ENCODE measurements at places on chromosomes 4 and X.

- DNase-seq, result no peak
Observed at GRCh38 chr4:136524039-136524438, 1008.3 kb downstream of the PCDH18 start.

GRCh38 chr4:110164251-110164650, 34.2 kb downstream of the ELOVL6 start:
- DNase-seq, result peak; percentile 31

DNA sequence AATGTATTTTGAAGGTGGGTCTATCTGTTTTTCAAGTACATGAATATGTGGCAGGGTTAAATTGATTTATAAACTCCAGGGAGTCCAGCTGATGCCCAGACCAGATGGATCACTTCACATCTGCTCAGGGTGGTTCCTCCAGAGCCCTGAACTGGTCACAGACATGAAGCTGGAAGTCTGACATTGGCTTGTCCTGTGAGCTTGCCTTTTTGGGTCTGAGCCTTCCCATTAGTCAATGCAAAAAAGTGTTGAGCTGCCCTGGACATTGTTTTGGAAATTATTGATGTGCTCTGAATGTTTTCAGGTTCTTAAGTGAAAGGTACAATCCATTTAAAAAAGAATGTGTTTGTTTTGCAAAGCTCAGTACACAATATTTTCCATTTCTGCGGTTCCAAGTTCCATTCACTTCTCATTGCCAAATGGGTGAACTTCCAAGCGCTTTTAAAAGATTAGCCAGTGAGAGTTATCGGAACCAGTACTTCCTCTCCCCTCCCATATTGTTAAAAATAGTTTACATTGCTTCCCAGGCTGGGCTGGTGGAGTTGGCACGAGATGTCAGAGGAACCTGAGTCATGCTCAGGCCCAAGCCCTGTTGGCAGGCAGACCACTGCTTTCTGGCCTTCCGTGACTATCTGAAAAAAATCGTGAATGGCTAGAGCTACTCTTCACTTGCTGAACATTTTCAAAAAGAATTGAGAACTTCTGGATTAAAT, 52.1 kb downstream of the PDGFRA start:
- peak; percentile 26 for DNase-seq

DNA sequence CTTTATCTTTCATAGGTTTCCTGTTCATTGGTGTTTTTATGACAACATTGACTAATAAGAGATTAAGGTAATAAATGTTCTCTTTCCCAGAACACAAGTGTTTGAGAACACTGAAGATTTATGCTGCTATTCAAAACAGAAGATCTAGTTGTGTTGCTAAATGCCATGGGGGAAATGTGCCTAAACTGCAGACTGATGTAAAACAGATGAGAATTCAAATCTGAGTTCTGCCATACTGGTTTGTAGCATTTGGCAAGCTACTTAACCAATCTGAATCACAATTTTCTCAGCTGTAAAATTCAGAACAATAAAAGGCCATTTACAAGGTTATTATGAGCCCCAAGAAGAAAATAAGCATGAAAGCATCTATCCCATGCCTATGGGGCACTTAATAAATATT, 2.3 kb downstream of the SLC10A6 start:
- DNase-seq, result no peak

- DNase-seq, result no peak
Observed at GRCh38 chrX:68087526-68087925, 345.8 kb downstream of the OPHN1 start.

- DNase-seq, result no peak
Observed at GRCh38 chr4:48243887-48244286, 25.8 kb downstream of the TEC start.

DNA sequence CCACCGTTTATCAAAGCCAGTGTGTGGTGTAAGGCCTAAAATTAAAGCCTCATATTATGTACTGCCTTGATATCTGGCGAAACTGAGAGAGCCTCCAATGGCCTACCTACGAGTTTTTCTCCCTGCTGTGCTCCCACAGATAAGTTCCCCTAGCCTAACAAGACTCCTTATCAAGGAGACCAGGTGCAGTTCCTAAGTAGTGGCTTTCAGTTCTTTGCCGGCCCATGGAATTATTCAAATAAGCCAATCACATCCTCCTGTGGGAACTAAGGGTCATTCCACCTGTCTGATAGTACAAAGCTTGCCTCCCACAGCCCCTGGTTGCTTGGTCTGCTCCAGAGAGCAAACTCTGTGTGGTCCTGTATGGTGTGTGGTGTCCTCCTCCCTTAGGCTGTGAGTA, 99.8 kb upstream of the TEX13C start:
- DNase-seq, result no peak

DNA sequence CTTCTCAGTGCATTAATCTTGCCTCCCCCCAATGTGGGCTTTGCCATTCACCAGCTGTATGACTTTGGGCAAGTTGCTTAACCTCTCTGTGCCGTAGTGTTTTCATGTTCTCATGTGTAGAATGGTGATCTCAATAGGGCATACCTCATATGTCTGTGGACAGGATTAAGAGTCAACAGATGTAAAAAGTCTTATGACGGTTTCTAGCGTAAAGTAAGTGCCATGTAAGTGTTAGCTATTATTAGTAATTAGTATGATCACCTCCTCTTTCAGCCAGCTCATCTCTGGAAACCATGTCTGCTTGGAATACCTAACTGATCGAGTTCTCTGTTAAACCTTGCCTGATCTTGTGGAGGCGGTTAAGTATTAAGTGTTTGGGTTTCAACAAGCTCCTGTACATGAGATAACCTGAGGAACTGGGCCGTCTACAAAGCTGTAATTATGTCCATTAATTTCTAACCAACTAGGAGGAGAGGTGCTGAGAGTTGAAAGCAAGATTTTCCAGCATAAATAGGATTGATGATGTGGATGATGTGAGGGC, 66.3 kb downstream of the TSC22D3 start:
- no peak for DNase-seq

GRCh38 chr4:109359040-109359646, 56.7 kb upstream of the COL25A1 start:
- no peak for DNase-seq

- DNase-seq, result no peak
Observed at GRCh38 chr4:145644699-145645098, 25.5 kb downstream of the MMAA start.

DNA sequence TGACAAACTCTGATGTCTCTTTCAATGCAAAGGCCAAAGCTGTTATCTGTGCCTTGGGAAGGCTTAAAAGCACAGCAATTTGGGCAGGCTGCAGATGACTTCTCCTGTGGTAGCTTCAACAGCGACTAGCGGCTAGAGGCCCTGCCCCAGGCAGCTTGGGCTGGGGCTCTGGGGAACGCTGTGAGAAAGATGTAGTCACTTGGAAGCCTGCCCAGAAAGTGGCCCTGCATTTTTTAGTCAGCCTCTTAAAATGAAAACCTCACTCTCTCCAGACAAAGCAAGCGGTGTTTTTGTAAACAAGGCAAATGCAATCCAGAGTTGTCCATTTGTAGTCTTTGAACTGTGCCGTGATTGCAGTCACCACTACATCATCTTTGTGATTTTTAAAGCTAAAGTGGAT, 27.5 kb downstream of the PCYT1B start:
- DNase-seq, result peak; percentile 14

- no peak for DNase-seq
Observed at GRCh38 chrX:38882894-38883626, 81.8 kb downstream of the MID1IP1 start.

DNA sequence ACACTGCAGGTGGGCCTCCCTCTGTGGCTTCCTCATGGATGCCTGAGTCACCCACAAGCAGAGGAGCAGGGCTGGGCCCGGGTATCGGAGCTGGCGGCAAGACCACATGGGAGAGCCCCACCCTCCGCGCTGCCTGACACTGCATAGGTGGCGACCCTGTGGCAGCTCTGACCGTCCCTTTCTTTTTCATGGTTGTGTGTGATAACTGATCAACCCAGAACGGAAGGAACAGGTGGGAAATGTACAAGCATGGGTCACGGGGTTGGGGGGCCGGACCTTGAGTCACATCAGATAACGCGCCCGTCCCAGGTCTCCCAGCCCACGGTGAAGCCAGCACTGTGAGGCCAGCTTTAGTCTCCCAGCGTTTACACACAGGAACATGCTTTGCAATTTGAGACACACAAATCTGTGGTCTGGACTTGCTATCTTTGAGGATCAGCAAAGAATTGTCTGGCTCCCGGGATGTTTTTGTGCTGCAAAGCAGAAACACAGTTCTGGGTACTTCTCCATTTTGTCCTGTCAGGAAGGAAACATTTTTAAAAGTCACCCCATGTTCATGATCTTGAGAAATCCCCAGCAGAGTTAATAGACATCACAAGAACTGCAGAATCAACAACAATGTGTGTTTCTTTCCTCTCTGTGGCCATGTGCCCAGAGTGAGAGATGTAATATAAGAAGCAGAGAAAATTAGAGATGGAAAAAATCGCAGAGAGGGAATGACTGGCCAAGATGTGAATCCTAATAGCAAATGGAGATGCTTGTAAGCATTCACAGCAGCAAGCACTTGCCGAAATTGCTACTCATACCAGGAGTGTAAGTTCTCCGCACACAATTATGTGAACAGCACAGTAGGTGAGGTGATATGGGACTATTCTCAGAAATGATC, 70.1 kb upstream of the CBR4 start:
- DNase-seq, result peak; percentile 68

- DNase-seq, result no peak
Observed at GRCh38 chr4:150181536-150181935, 103.3 kb downstream of the DCLK2 start.

DNA sequence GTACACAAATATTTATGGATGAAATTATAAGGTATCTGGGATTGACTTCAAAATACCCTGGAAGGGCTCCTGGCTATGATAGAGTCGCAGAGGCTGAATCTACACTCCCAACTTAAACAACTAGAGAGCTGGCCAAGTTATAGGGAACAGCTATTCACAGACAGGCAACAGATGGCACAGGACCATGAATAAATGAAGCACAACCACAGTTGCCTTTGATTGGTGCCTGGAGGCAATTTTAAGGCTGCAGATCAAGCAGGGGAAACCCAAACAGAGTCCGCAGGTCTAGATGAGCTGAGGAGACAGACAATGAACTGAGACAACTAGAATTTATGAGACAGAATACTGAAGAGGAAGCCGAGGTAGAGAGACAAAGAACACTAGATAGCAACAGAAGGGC, 155.9 kb downstream of the EVC2 start:
- no peak for DNase-seq

- DNase-seq, result no peak
Observed at GRCh38 chr4:139630991-139631390, 34.6 kb upstream of the MGST2 start.

DNA sequence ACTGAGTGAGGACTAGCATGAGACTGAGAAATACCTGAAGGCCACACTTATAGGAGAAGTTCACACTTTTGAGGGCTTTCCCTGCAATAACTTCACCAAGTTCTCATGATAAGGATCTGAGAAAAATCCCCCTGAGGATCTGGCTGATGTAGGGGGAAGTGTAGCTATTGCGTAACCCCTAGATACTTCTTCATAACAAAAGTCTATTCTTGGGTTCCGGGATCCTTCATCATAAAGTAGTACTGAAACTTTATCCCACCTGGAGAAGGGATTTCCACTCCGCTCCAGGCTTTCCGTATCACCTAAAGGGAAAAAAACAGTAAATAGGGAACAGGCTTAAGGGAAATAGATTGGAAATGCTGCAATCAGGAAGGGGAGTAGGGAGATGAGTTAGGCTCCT, 13.3 kb downstream of the USP27X start:
- no peak for DNase-seq

DNA sequence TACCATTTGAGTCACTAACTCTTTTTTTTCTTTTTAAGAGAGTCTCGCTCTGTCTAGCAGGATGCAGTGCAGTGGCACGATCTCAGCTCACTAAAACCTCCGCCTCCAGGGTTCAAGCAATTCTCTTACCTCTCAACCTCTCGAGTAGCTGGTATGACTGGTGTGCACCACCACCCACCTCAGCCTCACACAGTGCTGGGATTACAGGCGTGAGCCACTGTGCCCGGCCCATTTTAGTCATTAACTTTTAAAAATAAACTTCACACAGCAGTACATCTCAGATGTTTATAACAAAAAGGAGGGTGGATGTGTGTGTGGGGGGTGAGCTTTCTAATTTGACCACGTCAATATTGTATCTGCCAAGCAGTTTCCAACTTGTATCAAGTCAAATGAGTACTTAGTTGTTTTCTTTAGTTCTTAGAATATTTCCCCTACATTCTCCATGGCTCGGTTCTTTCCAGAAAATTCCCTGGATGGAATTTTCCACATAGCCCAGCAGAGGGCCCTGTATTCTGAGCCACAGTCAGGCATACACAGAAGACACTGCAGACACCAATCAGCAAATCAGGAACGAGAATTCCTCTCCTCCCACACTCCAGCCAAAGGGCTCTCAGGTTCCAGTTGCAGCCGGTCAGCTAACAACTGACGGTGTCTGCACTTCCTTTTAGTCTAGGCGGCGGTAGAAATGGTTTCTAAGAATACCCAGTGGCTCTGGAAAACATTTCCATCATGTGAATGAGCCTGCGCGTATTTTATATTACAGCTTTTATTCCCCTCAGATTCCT, 20.1 kb upstream of the ARAF start:
- DNase-seq, result peak; percentile 81

GRCh38 chrX:132444936-132445335, 43.9 kb downstream of the MBNL3 start:
- no peak for DNase-seq

- DNase-seq, result no peak
Observed at GRCh38 chrX:427812-428725, 41.4 kb upstream of the PPP2R3B start.

- no peak for DNase-seq
Observed at GRCh38 chr4:171016145-171016544, 797.1 kb upstream of the GALNTL6 start.

DNA sequence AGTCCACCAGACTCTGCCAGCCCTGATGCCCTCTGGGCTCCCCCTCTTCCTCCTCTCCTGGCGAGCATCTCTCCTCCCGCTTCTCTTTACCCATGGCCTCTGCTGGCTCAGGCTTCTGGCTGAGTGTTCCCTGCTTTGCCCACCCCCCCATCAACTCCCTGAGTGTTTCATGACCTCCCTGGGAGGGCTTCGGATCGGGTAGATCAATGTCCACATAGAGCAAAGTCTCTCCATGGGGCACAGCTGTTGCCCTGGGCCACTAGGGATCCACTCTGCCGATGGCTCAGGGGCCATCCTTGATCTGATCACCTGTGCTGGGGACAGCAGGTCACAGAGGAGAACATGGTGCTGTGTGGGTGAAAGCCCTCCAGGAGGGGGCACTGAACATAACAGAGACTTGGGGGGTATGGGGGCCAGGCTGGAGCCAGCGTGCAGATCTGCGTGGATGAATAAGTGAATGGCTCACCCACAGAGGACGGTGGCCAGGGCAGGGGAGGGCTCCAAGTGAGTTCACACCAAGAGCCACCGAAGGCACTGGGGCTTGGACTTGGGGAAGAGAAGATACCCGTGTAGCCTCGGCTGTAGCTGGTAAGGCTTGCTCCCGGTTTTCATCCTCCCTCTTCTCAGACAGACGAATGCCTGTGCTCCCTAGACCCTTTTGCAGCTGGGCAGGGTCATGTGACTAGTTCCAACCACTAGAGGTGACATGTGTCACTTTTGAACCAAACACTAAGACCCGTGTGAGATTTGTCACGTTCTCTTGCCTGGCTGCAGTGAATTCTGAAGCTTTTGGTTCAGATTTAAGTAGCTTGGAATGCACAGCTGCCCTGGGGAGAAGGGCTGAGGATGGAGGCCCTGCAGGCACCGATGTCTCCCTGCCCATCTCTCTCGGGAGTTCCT, 23.2 kb upstream of the AFAP1 start:
- DNase-seq, result no peak

All from non-pigmented ciliary epithelial cell (primary cell).